ENCODE measurements at places on chromosomes 2 and 18.

- DNase-seq = no peak
These were observed 844.9 kb downstream of the CPS1 start for GRCh38 chr2:211401328-211401727.

GRCh38 chr2:231541645-231542044 lies 11.4 kb upstream of the NMUR1 start:
- DNase-seq = no peak

DNA sequence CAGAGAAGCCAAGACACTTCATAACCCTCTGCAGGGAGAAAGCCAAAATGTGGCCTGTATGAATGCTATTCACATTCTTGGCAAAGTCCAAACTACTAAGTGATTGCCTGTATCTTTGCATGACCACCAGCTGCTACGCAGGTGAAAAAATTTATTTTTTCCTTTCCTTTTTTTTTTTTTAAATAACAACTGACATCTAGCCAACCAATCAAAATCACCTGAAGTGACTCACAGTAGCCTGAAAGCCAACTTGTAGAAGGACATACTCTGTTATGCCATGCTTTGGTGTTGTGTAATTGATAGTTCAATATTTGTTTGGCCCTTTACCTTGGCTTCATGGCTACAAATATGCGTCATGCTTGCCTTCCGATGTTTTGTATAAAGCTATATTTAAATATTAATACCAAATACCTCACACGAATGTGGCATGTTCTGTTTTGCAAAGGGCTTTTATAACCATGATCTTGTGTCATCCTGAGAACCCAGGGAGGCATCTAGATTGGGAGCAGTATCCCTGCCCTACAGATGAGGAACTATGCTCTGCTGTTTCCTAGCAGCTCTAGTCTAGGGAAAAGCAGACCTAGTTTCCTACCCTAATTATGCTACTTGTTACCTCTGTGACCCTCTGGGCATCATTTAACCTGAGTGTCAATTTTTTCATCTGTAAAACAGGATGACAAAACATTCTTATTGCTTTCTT lies 102.1 kb downstream of the MYOM1 start:
- DNase-seq = no peak

DNA sequence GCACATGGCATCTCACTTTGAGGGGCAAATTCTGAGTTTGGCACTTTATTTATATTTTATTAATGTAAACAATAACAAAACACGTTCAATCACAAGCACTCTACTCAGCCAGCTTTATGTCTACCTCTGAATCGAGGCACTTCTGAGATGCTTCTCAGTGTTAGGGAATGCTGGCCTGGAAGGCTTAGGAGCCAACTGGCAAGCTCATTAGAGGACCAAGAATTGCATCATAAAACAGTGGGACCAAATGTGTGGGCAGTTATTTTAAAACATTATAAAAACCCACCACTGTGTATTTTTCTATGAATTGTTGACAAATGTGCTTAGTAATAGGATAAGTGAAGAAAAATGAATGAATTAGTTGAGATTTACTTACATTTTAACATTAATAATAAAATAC lies 46.8 kb upstream of the SMIM21 start:
- no peak for DNase-seq

DNA sequence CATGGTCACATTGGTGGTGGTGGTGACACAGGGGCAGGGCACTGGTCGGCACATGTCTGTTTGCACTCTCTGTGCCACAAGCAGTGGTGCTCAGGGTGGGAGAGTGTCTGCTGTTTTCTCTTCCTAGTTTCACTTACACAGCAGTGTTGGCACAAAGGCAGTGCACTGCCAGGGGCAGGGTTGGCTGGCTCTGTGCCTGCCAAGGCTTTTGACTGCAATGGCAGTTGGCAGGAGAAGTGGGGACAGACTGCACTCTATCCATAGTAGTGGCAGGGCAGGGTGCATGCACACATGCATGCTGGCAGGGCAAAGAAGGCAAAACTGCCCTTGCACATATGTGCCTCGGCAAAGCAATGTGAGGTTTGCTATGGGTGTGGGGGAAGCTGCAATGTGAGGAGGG lies 635.9 kb downstream of the SUCLG1 start:
- no peak for DNase-seq

DNA sequence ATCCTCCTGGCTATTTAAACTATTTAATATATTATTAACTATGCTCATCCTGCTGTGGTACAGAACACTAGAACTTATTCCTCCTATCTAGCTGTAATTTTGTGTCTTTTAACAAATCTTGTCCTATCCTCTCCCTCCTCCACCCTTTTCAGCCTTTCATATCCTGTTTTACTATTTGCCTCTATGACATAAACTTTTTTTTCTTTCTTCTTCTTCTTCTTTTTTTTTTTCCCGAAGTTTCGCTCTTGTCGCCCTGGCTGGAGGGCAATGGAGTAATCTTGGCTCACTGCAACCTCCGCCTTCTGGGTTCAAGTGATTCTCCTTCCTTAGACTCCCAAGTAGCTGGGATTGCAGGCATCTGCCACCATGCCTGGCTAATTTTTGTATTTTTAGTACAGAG lies 201.5 kb downstream of the LPIN1 start:
- DNase-seq = no peak
